ENCODE measurements at places on chromosomes 2 and 18. TPM values are rescaled to one million over a fixed set of nuclear protein-coding genes. Genes with fewer than 3 reads are reported as not detected.

DNA sequence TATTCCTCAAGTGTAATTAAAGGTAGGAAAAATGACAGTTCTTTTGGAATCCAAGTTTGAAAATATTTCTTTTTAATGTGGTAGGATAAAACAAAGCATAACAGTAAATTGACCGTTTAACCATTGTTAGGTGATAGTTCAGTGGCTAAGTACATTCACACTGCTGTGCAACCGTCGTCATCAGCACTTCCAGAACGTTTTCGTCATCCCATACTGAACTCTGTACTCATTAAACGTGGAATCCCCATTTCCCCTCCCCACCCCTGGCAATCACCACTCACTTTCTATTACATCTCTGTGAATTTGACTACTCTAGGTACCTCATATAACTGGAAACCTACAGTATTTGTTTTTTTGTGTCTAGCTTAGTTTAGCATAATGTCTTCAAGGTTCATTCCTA lies 32.9 kb upstream of the FZD5 start:
- H3K27ac ChIP-seq, result no peak overlapping the region
- no peak overlapping the region for H3K4me3 ChIP-seq
- peaks cover 2% of the 10 kb centered on the region for H3K4me1 ChIP-seq
- DNase-seq, result no peak

DNA sequence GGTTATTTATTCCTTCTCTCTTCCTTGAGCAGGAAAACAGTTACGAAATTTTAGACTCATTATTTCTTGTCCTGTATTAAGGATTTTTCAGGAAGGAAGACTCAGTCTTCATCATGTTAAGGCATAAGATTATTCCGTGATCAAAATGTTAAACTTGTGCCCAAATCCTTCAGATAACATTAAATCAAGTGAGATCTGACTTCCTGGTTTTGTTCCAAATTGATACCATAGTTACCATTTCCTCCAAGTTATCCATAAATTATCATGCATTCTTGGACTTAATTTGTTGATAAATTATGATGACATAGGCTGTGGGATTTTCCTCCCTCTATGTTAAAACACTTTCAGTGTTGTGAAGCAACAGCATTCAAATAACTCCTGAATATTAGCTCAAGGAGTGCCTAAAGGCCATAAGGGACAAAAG lies 31.9 kb downstream of the EFEMP1 start:
- no peak overlapping the region for H3K27ac ChIP-seq
- H3K4me1 ChIP-seq, result no peaks in the 10 kb centered on the region
- H3K27me3 ChIP-seq, result peaks cover 5% of the 10 kb centered on the region
- H3K4me3 ChIP-seq, result no peak overlapping the region
- no peaks in the 10 kb centered on the region for H3K36me3 ChIP-seq

Gene IL36A
- total RNA-seq, result not detected

- no peak for DNase-seq
- H3K27me3 ChIP-seq, result no peaks in the 10 kb centered on the region
Observed at GRCh38 chr2:143742581-143742980, 613.4 kb downstream of the ARHGAP15 start.

Gene ABCG8
- not detected for total RNA-seq

Gene ATOH8
- total RNA-seq, result not detected

- peaks cover 53% of the 10 kb centered on the region for H3K27me3 ChIP-seq
- H3K36me3 ChIP-seq, result no peaks in the 10 kb centered on the region
- DNase-seq, result no peak
Observed at GRCh38 chr18:47777626-47778025, 152.8 kb downstream of the SMAD2 start.

All from T-helper 17 cell (primary cell).